ENCODE measurements at places on chromosomes 16 and 17.

DNA sequence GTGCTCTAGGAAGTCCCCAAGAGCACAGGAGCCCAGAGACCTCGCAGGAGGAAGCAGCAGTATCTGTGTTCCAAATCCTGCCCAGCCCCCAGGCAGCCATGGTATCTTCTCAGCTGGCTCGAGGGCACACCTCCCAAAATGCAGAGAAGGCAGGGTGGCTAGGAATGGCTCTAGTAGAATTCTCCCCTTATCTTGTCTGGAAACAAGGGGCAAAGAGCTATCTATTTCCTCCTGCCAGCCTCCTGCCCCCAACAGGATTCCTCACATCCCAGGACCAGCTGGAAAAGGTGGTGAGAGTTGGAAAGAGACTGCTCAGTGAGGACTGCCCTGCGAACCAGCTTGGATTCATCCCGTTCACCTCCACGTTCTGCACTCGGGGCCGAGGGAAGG is 8.6 kb upstream of the TSPOAP1 start:
- no peak for DNase-seq

DNA sequence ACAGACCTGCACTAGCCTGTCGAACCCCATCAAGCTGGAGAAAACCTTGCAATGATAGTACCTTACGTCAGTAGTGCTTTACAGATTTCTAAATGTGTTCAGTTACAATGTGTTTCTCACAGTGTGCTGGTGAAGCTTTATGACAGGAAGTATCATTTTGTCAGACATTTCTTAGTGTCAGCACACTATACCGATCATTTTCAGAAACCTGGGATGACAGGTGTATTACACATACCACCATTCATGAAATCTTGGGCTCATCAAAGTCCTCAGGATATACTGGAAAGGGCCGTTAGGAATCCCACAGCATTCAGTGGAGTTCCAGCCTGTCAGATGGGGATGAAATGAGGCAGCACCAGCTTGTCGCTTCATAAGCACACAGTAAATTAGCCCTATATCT is 27.3 kb downstream of the TTC19 start:
- DNase-seq = no peak

GRCh38 chr16:89360760-89361435 is 129.5 kb downstream of the ANKRD11 start:
- DNase-seq = no peak

DNA sequence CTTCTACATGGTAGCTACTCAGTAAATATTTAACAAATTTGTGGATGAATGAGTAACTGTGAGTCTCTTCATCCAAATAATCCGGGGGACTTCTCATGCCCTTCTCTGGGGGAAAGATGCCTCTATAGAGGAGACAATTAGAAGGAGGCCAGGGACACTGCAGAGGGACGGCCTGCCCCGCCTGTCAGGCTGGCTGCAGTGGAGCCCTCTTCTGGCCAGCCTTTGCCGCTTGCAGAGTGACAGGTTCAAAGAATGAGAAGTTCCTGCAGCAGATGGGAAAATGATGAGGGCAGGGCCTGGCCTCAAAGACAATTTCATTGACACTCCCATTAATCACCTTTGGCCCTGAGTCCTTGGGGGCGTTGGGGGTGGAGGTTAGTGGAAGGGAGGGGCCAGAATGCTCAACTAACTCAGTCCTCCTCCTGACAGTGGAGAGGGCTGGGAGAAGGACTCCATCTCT is 339.0 kb downstream of the MAF start:
- no peak for DNase-seq
